ENCODE measurements at places on chromosomes 6 and 20.
A peak's percentile ranks its signal among the peaks of the same experiment; 100 is the strongest.

DNA sequence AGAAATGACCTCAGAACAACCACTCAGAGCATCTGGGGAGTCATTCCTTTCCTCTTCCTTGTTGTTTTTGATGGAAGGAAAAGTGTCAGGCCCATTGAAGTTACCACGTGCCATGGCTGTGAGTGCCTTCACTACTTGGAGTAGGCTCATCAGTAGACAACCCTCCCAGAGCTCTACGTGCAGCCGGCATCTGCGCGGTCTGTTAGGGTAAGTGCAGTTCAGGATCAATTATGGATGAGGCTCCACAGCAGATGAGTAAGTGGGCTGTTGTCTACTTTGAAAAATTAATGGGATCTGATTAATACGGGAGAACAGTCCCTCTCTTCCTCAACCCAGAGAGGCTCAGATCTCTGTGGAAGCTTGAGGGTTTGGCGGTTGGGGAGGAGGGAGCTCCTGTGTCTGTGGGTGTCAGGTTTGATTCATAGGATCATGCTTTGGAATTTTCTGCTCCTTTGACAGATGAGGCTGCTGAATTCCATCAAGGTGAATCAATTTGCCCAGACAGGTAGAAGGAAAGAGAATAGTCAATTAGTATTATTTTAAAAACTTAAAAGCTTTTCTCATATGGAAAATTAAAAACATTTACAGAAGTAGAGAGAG, 93.8 kb upstream of the TOX2 start:
- DNase-seq = no peak

- DNase-seq = no peak
Observed at GRCh38 chr6:79170431-79170830, 64.1 kb downstream of the HMGN3 start.

DNA sequence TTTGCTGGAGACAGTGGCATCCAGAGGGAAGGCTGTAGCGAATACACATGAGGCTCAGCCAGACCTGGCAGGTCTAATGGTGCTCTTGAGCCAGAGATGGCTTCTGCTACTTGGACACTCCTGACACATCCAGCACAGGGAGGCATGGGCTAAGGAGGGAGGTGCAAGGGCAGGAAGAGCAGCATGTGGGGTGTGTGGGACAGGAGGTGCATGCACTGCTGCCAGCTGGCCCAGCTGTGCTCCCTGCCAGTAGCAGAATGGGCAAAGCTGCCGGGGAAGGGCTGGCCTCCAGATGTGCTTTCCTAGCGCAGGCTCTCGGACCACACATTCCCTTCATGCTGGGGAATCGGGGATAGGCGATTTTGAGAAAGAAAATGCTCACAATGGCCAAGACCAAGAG, 309.2 kb downstream of the CDC5L start:
- peak; percentile 60 for DNase-seq

GRCh38 chr6:106716966-106717365, 87.6 kb downstream of the QRSL1 start:
- DNase-seq = no peak

DNA sequence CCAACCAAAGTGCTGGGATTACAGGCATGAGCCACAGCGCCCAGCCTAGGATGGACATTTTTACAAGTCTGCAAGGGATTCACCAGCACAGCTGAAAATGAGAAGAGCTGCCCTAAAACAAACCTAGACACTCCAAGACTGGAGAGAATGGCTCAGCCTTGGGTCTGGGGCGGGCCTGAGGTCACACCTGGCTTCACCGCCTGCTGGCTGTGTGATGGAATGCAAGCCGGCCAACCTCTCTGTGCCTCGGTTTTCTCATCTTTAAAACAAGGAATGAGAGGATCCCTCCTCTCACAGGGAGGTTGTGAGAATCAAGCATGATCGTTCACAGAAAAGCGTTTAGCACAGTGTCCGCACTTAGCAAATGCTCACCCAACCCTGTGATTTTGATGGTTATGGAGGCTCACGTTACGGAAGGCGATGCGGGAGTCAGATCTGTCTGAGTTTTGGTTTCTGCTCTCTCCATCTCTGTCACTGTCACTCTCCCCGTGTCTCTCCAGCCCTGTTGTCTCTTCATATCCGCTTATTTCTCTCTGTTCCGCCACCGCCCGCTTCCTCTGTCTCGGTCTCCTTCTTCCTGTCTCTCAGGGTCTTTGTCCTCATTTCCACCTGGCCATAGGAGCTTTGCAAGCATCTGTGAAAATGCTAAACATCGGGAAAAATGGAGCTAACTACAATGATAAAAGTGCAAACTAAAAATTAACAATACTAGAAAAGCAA, 47.6 kb downstream of the CEBPB start:
- no peak for DNase-seq

All from AG08395 (cell line).